Stimulated activated CD8-positive, alpha-beta memory T cell treated with anti-CD3 and anti-CD28 coated beads, Interleukin-2, amount 100 ng/mL, for 1 hour (primary cell): ENCODE measurements at places on chromosomes 12 and 14.

GRCh38 chr12:53185582-53186153, 4.9 kb upstream of the CSAD start:
- DNase-seq, result no peak

- no peak for DNase-seq
Observed at GRCh38 chr14:67514650-67515385, 18.3 kb upstream of the PLEKHH1 start.

GRCh38 chr12:98446060-98446459, 69.3 kb upstream of the TMPO start:
- DNase-seq, result no peak

- peak; percentile 9 for DNase-seq
Observed at GRCh38 chr14:102591372-102591943, 991 bp upstream of the RCOR1 start.

DNA sequence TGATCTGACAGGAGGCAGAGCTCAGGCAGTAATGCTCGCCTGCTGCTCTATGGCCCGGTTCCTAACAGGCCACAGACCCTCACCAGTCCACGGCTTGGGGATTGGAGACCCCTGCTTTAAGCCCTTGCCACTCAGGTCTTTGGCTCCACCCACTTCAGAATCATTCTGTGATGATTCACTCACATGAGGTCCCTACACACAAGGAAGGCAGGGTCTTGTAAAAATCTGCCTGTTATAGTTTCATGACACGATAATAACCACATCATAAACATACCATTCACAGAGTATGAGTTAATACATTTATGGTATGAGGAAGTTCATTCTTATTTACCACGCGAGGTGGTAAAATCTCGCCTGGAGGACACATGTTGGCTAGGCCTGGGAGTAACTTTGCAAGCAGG, 29.0 kb upstream of the MAX start:
- no peak for DNase-seq

DNA sequence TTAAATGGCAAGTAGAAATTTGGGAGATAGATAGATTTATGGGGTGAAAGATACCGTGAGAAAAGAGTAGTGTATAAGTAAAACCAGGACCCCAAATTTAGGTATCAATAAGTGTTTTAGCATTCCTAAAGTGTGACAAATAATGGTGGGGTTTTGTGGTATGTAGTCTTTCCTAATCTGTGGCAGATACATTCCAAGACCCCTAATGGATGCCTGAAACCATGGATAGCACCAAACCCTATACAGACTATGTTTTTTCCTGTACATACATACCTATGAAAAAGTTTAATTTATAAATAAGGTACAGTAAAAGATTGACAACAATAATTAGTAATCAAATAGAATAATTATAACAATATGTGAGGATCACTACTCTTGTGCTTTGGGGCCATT, 14.4 kb upstream of the TCP11L2 start:
- DNase-seq, result no peak

GRCh38 chr14:91835920-91836843, 31.2 kb downstream of the TC2N start:
- DNase-seq, result peak; percentile 87

- no peak for DNase-seq
Observed at GRCh38 chr14:100138082-100138787, 21.2 kb downstream of the DEGS2 start.

DNA sequence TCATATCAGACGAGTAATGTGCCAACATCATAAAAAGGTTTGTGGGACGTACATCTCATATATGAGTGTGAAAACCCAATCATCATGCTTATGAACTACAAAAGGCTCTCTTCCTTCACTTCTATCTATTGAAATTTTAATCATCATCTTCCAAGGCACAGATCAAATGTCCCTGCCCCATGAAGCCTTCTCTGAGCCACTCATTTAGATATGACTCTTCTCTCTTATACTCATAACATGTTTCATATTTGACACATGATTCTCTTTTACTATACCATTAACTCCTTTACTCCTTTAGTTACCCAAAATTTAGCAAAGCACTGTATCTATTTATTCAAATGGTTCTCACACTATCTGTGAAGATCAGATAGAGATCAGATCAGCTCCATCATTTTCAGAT, 22.2 kb downstream of the RALGAPA1 start:
- DNase-seq, result no peak

DNA sequence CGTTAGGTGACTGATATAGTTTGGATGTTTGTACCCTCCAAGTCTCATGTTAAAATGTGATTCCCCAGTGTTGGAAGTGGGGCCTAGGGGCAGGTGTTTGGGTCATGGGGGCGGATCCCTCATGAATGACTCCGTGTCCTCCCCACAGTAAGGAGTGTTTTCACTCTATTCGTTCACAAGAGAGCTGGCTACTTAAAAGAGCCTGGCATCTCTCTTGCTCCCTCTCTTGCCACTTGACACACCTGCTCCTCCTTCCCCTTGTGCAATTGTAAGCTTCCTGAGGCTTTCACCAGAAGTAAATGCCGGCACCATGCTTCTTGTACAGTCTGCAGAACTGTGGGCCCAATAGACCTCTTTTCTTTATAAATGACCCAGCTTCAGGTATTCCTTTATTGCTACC, 2.6 kb downstream of the IFI27L2 start:
- no peak for DNase-seq

- no peak for DNase-seq
Observed at GRCh38 chr14:99146616-99147365, 125.2 kb downstream of the BCL11B start.

DNA sequence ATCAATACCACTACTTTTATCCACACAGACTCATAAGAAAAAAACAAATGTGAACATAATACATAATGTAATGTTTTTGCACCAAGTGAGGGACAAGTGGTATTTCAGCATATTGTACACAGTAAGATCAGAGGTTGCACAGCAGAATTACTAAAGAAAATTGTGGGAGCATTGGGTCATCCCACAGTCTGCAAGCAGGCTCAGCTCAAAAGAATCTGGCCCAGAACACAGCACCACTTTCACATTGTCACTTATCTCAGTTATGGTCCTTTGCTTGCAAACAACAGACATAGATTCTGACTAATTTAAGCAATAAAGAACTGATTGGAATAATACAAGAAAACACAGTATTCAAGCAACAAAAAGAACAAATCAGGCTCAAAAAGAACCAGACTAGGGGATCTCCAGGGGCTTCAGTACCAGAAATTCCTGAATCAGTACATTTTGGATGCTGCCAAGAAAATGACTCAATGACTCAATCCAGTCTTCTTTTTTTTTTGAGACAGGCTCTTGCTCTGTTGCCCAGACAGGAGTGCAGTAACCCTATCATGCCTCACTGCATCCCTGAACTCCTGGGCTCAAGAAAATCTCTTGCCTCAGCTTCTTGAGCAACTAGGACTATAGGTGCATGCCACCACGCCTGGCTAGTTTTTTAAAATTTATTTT, 42.9 kb upstream of the EEA1 start:
- no peak for DNase-seq

DNA sequence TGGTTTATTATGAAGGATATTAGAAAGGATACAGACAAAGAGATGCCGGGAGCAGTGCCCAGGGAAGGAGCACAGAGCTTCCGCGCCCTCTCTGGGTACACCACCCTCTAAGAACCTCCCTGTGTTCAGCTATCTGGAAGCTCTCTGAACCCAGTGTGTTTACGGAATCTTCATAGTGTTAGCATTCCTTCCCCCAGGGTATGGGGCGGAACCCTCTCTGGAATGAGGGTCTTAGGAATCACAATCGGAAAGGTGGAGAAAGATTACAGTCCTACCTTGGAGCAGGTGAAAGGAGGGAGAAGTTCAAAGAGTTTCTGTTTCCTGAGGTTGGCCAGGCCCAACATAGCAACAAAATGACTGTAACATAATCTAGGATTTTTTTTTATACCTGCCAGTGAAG, 6.8 kb upstream of the NUDT4 start:
- DNase-seq, result no peak

- no peak for DNase-seq
Observed at GRCh38 chr14:95533822-95534221, 1.0 kb upstream of the GLRX5 start.

GRCh38 chr14:104799244-104800014, 1.5 kb upstream of the ZBTB42 start:
- DNase-seq, result no peak

- DNase-seq, result no peak
Observed at GRCh38 chr14:98592611-98593170, 679.3 kb downstream of the BCL11B start.

- DNase-seq, result no peak
Observed at GRCh38 chr14:75329369-75329768, 50.7 kb downstream of the FOS start.

GRCh38 chr14:63893701-63894458, 41.1 kb downstream of the SYNE2 start:
- no peak for DNase-seq

- DNase-seq, result no peak
Observed at GRCh38 chr12:52629281-52630007, 11.1 kb upstream of the KRT73 start.

DNA sequence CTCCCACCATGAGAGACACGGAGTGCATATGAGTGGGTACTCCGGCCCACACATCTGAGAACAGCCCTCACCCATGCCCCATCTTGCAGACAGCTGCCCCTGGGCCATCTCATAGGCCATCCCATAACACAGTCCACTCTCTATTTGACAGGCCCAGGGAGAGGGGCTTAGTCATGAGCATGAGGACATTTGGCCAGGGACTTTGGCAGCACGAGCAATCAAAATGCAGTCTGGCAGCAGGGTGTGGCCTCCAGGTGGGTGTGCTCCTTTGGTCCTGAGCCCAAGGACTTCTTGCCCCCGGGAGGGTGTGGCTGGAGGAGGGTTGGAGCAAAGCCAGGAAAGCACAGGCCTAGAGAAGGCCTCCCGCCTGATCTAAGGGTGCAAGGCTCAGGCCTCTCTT, 25.6 kb downstream of the EMP1 start:
- DNase-seq, result no peak

- DNase-seq, result no peak
Observed at GRCh38 chr14:36028665-36029064, 147.9 kb downstream of the PTCSC3 start.

GRCh38 chr12:128794661-128795529, 28.9 kb downstream of the SLC15A4 start:
- no peak for DNase-seq

- peak; percentile 39 for DNase-seq
Observed at GRCh38 chr12:131132118-131132892, 178.6 kb downstream of the ADGRD1 start.

DNA sequence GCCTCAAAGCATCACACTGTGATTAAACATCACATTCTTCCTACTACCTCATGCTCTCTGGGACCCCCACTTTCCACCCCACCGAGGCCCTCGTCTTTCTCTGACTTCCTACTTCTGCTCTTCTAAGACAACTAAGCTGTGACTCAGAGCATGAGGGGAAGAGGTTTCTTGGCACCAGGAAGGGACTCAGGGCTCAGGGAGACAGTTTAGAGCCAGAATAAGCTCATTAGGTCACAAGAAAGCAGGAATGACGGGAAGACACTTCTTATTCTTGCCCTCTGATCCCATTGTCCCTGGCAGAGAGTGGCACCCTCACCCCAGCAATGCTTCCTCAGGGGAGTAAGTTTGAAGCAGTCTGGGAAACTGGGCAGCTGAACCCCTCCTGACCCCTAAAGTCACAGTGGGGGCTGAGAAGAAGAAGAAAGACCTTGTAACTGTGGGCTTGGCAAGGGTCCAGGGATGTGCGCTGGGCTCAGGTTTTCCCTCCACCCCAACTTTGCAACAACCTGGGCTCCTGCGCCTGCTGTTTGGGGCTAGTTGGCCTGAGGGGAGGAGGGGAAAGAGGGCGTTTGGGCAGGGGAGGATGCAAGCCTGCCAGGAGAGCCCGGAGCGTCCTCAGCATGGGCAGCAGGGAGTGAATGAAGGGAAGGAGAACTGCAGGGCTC, 64.6 kb upstream of the ACTN1 start:
- no peak for DNase-seq

DNA sequence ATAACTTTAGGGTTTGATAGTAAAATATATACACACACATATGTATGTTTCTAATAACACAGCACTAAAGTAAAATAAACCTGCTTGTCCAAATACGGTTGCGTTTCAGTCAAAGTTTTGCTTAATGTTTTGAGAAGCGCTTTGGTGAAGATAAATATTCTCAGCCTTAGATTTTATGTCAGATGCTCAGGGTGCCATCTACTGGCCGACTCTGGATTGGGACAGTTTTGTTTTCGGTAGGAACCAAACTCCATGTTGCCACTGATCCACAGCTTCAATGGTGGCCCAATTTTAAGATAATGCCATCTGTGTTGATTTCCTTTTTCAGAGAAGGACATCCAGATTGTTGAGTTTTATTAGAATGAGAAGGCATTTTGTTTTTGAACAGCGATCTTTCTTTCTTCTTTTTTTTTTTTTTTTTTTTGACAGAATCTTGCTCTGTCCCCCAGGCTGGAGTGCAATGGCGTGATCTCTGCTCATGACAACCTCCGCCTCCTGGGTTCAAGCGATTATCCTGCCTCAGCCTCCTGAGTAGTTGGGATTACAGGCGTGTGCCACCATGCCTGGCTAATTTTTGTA, 43.1 kb downstream of the LLPH start:
- DNase-seq, result peak; percentile 11

- DNase-seq, result peak; percentile 18
Observed at GRCh38 chr14:94548999-94549985, 11.9 kb upstream of the SERPINA4 start.

DNA sequence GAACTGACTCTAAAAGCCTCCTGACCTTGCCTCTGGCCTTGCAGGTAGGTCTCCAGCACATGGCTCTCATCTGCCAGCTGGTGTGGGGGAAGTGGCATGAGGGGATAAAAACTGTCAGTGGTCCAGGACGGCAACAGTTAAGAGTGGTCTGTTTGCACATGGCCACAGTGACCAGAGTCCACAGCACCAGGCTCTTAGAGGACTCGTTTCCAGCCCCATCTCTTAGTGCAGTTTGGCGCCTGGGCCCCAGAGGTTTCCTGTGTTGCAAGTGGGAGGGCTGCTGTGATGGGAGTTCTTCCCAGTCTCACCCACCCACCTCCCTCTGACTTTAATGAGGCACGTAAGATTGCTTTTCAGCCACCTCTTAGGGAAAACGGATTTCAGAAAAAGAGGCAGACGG, 37.0 kb downstream of the APPL2 start:
- DNase-seq, result no peak

GRCh38 chr14:80996049-80996901, 40.9 kb downstream of the TSHR start:
- no peak for DNase-seq

DNA sequence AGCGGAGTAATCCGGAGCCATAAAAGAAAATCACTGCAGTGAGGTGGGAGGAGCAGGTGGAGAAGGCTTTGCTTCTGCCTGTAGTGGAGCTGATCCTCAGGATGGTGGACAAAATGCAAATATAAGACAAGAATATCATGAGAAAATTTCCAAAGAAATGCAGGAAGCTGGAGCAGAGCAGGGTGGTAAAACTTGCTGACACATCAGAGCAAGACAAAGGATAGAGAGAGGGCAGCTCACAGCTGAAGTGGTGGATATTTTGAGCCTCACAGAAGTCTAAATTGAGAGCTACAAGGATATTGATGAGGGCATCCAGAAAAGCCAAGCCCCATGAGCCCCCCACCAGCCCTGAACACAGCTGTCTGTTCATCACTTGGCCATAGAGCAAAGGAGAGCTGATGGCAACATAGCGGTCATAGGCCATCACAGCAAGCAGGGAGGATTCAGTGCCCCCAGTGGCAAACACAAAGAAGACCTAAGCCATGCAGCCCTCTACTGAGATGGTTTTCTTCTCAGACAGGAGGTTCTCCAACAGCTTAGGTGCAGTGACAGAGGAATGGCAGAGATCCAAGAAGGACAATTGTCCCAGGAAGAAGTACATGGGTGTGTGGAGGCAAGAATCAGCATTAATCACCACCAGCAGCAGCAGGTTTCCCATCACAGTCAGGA, 30.0 kb upstream of the ANP32D start:
- no peak for DNase-seq
